ENCODE measurements at places on chromosomes 3 and 15.

GRCh38 chr15:32849769-32850668 is 132.2 kb downstream of the GREM1 start:
- DNase-seq = no peak

GRCh38 chr15:48479751-48480150 is 148.5 kb downstream of the DUT start:
- no peak for DNase-seq

GRCh38 chr15:100049936-100050876 is 291.6 kb downstream of the ADAMTS17 start:
- DNase-seq = no peak

GRCh38 chr3:38985981-38986380 is 65.8 kb downstream of the SCN11A start:
- no peak for DNase-seq

- no peak for DNase-seq
Observed at GRCh38 chr3:20462723-20463122, 276.7 kb upstream of the SGO1 start.

DNA sequence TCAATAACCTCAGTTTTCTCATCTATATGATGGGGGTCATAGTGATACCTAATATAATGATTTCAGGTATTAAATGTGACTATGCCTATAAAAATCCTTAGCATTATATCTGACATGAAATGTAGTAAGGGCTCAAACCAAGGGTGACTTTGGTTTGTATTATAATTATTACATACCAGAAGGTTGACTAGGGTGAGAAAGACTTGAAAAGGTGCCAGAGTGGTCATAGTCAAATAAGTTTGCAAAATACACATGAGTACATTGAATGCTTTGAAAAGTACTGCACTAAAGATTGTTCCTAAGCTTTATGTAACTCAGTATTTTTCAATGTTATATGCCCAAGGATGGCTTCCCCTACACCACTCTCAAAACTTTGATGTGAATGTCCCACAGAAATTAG is 297.2 kb downstream of the ARPP21 start:
- DNase-seq = no peak

- DNase-seq = no peak
Observed at GRCh38 chr3:128273109-128273840, 120.0 kb downstream of the EEFSEC start.

DNA sequence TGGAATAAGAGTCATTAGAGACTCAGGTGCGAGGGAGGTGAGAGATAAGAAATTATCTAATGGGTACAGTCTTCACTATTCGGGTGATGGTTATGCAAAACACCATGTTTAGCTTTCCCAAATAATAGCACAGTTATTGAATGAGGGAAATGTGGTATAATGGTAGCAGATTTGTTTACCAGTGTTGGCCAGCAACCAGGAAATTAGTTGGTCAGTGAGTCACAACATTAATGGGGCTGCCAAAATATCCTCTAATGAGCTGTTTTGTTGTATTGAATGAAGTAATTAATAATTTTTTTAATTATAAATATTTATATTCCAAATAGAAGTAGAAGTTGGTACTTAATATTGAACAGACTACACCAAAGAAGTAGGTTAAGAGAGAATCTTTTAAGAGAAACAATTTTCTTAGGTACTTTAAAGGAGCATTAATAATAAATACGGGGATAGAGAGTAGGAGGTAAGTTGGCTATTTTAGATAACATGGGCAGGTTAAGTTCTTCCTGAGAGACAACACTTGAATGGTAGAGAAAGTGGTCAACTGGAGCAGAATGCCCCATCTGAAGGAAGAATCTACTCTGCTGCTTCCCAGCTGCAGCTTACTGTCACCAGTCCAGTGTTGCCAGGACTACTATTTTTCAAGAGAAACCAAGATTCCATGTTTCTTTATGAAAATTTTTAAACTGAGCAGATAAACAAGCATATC is 218.8 kb downstream of the UBE2E2 start:
- no peak for DNase-seq

DNA sequence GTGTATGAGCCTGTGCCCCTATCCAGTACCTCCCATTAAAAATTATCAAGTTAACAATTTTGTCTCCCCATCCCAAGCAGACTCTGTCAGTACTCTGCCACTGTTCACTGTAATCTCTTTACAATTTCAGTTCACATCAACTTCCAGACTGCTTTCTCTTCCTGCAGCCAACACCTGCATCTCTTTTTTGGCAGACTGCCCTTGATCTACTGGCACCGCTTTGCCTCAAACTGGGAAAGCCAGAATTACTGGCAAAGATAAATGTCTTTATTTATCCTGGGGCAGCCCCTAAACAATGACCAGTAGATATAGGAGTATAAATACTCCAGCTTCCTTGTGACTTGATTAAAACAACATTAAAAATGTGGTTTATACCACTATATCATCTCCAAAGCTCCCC is 494.1 kb downstream of the ZNF385D start:
- no peak for DNase-seq

GRCh38 chr3:127822041-127822681 is at the start of gene MGLL:
Gene MGLL, minus strand, starts transcription at chr3:127822515. Its CDS starts 197 bp downstream, at chr3:127822318.
- DNase-seq = no peak

All from GF-D8 (cell line).